ENCODE measurements at places on chromosomes 12 and 14.
A peak's percentile ranks its signal among the peaks of the same experiment; 100 is the strongest.

- DNase-seq = no peak
Observed at GRCh38 chr14:61435563-61436337, 114.4 kb downstream of the PRKCH start.

GRCh38 chr14:59215322-59215721, 26.9 kb downstream of the DAAM1 start:
- no peak for DNase-seq

GRCh38 chr14:96904201-96904600, 107.0 kb downstream of the VRK1 start:
- DNase-seq = no peak

- no peak for DNase-seq
Observed at GRCh38 chr14:45559626-45560025, 306.6 kb upstream of the MIS18BP1 start.

DNA sequence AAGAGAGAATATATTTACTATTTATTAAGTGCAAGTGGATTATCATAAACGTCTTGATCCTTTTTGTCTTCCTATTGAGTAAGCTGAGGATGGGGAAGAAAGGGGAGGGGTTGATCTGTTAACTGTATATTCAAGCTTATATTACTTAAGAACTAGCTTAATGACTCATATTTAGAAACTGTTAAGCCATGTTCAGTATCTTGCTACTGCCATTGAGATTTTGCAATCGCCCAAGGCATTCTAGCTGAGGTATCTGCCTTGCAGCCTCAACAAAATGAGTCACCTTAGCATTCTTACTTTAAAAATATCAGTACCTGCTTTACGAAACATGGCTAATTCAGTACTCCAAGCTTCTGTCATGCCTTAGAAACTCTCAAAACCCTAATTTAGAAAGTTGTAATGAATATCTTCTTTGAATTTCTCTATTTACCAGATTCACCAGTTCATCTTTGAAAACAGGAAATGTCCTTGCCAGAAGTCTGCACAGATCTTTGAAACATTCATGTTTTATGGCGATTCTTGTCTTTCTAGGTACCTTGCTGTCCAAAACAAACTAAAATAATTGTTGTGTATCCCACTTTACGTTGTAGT, 76.1 kb downstream of the ALG10B start:
- DNase-seq = no peak

DNA sequence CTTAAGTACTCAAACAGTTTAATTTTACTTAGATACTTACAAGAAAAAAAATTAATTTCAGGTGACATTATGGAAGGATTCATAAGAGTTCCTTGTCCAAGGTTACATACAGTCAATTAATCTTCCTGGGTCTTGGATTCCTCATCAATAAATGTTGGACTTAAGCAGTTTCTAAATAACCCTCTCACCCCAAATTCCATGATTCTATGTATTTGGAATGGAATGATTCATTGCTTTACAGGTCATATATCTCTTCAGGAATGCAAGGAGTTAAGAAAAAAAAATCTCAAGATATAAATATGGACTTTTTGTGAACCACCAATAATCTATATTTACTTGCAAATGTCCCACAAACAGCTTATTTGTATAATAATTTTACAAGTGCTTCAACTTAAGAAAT, 84.2 kb upstream of the BMP4 start:
- no peak for DNase-seq

GRCh38 chr12:81339071-81339470, 261.2 kb downstream of the ACSS3 start:
- no peak for DNase-seq

DNA sequence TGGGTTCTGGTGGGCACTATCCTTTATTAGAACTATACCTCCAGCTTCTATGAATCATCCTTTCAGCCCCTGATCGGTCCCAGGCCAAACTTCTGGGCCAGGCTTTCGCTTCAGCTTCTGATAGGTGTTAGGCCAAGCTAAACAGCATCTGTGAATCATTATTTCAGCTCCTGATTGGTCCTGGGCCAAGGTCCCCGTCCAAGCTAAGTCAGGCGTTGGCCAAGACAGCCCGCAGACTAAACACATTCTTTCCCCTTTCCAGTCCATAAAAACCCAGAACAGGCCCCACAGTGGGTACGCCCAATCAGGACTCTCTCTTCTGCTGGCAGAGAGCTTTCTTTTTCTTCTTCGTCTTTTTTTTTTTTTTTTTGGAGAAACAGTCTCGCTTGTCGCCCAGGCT, 1808.9 kb upstream of the SEL1L start:
- DNase-seq = no peak

DNA sequence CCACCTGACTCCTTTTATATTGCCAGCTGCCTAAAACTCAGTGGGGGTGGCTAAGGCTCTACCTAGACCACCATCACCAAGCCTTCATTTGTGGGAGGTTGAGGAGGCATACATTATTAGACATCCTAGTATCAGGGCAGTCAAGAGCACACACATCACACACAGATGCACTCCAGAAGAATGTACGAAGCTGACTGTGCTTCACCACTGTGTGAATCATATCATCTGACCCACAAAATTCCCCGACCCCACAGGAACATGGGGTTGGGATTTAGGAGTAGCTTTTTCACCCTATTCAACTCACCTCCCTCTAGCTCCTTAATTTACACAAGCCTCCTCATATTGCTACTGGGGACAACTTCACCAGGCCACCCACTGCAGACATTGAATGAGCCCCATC, 64.8 kb upstream of the BDKRB2 start:
- DNase-seq = no peak

DNA sequence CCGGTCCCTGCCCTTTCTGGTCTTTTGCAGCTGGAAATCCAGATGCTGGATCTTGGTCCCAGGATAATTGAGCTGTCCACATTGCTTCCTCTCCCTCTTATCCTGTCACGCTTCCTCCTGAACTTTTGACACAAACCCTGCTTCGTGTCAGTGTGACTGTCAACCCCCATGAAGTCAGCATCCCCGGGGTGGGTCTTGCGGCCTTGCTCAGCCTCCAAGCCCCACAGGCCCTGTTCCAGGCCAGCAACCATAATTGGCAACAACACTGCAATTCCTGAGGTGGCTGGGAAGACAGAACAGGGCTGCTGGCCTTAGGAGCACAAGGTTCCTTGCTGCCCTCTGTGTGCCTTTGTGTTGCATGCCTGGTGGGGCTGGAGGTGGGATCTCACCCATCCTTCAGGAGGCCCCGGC, 74.9 kb downstream of the NTF3 start:
- DNase-seq = no peak

DNA sequence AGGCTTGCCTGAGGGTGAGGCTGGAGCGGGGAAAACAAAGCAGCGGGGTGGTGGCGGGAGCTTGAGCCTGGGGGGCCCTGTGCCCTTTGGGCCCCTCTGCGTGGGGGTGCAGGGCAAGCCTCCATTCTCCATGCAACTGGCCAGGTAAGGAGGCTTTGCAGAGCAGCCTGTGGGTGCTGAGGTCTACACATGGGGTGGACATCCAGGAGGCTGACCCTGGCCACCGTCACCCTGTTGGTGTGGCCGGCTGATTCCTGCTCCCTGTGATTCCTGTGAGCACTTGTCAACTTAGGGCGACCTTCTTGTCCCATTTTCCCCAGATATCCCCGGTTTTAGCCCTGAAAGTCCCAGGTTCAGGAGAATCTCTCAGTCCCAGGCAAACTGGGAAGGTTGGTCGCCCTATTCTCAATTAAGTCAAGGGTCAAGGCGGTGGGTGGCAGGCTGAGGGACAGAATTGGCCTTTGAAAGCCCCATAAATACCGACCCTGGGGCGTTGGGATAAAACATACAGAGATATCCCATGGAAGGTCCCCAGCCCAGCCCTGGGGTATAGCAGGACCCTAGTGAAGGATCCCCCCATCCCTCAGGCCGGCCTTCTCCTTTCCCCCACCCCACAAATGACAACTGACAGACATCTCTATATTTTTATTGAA, 70.5 kb downstream of the PRIMA1 start:
- no peak for DNase-seq

GRCh38 chr14:54817506-54817905, 85.1 kb downstream of the GCH1 start:
- no peak for DNase-seq

GRCh38 chr14:49992901-49993339, 100.0 kb downstream of the ARF6 start:
- peak; percentile 60 for DNase-seq

GRCh38 chr12:93540466-93540865, 32.0 kb upstream of the SOCS2 start:
- DNase-seq = no peak

DNA sequence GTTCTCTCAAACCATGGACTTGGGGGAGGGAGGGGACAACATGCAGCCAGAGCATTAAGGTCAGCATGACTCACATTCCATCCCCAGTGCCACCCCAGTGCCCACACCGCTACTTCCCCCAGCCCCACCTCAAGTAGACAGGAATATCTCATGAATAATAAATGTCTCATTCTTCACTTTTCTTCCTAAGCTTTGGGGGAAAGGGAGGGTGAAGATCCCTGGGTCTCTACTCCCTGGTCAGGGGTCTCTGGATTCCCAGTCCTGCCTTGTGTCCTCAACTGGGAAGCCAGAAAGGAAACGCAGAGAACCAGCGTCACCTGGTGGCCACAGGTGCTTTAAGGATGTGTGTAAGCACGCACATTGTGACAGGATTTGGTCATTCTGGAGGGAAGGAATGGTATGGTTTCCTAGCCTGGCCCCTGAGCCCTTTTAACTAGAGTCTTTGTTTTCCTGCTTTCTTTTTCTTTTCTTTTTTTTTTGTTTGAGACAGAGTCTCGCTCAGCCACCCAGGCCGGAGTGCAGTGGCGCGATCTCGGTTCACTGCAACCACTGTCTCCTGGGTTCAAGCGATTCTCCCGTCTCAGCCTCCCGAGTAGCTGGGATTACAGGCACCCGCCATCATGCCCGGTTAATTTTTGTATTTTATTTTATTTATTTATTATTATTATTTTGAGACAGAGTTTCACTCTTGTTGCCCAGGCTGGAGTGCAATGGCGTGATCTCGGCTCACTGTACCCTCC, 3.4 kb downstream of the GPR84 start:
- DNase-seq = peak; percentile 76

DNA sequence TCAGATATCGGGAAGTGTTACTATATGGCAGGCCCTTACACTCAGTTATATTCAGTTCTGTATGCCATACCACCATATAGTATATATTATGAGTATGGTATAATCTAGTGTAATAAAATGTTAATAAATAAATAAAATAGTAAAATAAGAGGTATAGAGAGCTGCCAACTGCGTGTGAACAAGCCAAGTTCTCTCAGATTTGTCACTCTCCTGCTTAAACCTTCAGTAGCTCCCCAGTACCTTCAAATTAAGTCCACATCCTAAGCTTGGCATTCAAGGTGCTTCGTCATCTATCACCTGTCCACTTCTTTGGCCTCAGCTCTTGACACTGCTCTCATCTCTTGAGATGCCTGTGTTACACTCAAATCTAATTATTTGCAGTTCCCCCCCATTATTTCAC, 12.8 kb upstream of the CREBL2 start:
- DNase-seq = no peak

- no peak for DNase-seq
Observed at GRCh38 chr12:105980085-105980484, 158.7 kb downstream of the NUAK1 start.

DNA sequence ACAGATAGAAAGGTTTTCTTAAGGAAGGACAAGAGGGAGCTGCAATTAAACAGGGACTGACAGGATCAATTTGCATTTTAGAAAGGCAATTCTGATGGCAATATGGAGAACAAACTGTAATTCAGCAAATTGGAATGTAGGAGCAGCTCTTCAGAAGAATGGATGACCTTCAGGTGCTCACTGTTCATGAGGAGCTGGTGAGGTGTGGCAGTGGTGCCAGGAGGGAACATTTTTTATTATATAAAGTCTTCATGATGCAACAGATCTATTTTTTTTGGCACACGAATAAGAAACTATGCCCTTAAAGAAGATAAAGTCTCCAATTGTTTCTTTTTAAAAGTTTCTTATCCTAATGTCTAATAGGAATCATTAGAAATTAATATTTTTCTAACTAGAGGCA, 151.7 kb downstream of the SLC38A4 start:
- DNase-seq = no peak

GRCh38 chr12:131478468-131478867, 232.4 kb upstream of the SFSWAP start:
- DNase-seq = no peak

GRCh38 chr12:41681898-41682297, 462.8 kb downstream of the GXYLT1 start:
- DNase-seq = no peak

DNA sequence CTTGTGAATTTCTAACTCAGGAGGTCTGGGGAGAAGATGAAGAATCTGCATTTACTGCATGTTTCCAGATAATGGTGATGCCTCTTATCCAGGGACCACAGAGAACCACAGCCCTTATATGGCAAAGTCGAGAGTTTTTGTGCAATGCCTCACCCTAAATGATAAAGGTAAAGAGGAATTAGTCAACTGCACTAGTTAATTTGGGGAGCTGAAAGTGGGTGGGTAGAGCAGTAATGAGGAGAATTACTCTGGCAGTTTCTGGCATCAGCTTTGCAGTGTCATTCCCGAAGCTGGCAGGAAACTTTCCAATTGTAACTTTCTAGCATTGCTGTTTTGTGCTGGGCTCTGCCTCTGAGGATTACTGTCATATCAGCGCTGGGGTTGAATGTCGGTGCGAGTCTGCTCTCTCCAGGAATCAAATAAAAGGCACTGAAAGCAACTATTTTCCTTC, 10.3 kb downstream of the EGLN3 start:
- DNase-seq = no peak

- no peak for DNase-seq
Observed at GRCh38 chr14:49930720-49931119, 37.8 kb downstream of the ARF6 start.

DNA sequence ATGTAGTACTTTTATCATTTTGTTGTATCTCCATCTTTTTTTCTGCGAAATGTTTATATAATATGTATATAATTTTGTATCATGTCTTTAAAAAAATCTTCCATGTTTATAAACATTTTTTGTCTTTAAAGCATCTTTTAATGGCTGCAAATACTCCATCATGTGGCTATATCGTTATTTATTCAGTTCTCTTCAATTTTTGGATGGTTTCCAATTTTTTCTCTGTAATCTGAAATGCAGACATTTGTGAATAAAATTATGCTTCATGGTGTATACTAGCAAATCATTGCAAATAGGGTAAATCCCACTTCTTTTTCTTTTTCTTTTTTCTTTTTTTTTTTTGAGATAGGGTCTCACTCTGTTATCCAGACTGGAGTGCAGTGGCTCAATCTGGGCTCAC, 54.0 kb downstream of the CPSF2 start:
- DNase-seq = no peak

DNA sequence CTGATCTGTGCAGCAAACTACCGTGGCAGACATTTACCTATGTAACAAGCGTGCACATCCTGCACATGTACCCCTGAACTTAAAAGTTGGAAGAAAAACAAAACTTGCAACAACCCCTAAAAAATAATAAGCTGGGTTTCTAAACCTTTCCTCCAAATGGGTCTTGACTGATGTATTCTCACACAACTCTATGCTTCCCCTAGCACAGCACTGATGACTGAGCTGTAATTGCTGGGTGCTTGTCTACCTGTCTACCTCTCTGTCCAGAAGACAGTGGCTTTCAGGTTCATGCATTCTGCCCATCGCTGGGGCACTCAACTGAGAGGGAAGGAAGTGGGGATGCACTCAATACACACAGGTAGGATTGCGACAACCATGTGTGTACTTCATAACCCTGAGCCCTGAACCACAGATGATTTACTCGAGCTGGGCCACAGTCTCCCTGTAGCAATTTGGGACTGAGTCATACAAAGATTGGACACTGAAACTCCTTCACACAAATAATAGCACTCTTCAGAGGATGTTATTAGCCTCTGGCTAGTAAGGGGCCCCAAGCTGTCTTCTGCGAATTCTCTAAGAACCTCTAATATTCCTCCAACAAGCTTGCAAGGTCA, 44.8 kb upstream of the TMPO start:
- no peak for DNase-seq

All from stimulated activated CD4-positive, alpha-beta T cell treated with anti-CD3 and anti-CD28 coated beads, Interleukin-15, amount 100 ng/mL, for 24 hours (primary cell).